ENCODE measurements at places on chromosomes 5 and 9.
A peak's percentile ranks its signal among the peaks of the same experiment; 100 is the strongest.

GRCh38 chr9:36823934-36824333 is 210.1 kb downstream of the PAX5 start:
- DNase-seq = no peak

GRCh38 chr5:91403438-91403837 is 20.3 kb upstream of the ARRDC3 start:
- peak; percentile 14 for DNase-seq

DNA sequence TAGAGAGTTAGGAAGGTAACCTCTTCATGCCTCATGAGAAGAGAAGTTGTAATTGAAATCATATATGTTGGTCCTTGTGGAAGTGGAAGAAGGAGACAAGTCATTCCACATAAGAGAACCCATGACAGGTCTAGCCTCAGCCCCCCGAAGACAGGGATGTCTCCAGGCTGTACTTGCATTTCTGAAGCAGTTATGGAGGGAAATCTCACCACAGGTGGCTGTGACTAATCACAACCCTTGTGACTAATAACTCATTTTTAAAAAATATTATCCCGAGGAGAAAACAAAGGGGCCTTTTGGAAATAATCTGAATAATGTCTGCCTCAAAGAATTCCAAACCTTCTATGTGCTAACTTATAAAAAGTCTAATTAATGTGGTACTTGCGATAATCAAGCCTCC is 262.1 kb upstream of the RPS23 start:
- DNase-seq = no peak

DNA sequence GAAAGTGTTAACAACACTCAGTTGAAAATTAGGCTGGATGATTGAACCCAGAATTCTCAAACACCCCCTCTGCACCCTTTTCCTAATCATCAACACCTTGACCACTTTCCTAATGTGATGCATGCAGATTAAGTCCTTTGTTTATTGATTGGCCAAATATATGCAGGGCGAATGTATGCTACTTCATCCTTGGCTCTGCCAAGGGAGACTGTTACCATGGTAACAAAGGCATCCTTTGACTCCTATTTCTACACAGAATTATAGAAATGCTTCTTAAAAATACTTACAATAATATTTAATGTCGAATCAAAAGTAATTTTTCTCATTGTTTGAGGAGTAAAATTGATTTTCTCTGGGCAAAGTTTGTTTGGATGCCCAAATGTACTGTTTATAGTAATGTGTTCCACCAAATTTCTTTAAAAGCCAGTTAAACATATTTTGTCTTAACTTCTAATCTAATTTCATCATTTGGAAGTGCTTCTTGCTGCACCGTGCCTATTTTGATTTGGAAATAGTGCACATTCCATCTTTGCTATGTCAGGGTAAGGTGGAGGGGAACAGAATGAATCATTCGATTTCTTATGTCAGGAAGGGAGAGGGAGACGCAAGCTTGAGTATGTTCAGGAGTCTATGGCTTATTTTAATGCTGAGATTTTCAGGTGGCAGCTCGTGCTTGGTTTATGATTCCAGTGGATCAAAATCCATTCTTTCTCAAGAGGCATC is 1384.3 kb upstream of the WWC1 start:
- DNase-seq = peak; percentile 48

- DNase-seq = no peak
Measured at GRCh38 chr5:122402955-122403685, 91.1 kb downstream of the SNCAIP start.

DNA sequence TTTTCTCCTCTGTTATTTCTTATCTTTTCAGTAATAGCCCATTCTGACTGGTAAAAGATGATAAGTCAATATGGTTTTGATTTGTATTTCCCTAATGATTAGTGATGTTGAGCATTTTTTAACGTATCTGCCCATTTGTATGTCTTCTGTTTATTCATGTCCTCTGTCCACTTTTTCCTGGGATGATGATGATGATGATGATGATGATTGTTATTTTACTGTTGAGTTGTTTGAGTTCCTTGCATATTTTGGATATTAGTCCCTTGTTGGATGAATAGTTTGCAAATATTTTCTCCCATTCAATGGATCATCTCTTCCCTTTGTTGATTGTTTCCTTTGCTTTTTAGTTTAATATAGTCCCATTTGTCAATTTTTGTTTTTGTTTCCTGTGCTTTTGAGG is 27.0 kb downstream of the UTP15 start:
- peak; percentile 6 for DNase-seq

DNA sequence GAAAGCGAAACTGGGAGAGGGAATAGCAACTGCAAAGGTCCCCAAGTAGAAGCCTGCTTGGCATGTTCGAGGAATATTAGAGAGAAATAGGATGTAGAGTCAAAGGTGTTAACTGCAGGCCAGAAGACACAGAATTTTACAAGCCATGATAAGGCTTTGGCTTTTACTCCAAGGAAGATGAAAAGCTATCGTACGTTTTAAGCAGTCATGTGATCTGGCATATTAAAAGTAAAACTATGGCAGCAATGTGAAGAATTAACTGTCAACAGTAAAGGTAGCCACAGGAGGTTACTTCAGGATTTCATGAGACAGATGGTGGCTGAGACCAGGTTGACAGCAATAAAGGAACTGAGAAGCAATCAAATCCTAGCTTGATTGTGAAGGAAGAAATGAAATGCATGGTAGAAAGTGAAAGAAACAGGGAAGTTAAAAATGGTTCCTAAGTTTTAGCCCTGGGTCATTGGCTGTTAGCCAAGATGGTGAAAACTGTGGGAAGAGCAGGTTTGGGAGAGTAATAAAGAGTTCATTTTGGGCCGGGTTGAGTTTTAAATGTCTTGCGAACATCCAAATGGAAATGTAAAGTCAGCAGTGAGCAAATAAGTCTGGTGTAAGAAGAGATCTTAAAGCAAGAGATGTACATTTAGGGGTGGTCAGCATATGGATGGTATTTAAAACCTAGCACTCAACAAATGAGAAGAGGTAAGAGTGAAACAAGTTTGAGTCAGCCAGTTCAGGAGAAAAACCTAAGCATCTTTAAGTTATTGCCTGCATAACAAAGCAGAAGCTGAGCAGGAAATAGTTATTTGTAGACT is 20.3 kb upstream of the TTC33 start:
- no peak for DNase-seq

DNA sequence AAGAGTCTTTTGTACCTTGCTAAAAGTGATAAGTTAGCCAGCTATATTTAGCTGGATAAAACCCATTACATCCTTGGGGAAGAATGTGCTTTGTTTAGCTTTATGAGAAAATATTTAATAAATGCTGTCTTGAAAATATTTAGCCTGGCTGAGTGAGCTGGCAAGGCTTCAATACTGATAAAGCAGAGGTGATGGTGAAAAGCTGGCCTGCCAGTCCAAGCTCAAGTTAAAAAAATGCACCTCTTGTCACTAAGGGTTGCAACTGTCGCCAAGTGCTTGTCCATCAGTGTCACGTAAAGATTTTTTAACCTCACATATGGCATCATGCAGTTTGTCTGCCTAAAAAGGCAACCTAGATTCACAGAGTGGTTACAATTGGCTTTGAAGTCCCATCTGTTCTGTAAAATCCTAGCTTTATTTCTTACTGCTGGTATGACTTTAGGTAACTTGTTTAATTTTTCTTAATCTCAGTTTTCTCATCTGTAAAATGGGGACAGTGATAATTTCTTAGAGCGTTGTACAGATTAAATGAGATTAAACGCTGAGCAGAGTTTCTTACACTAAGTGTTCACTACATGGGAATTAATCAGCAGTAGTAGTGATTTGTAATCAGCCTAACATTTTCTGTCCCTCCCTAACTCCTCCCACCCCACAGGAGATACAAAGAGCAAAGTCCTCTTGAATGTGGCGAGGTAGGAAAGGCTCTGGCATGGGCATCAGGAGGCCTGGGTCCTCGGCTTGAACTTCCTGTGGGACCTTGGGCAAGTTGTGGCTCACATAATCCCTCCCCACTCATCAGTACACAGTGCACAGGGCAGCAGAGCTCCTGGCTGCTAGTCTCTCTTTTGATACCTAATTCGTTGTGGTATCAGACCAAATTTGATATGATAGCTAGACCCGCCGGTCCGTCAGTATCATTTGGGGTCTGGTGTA is 48.7 kb downstream of the PIK3R1 start:
- DNase-seq = peak; percentile 75

- no peak for DNase-seq
Measured at GRCh38 chr9:3370715-3371114, 155.1 kb downstream of the RFX3 start.
